PC-9 (cell line): ENCODE measurements at places on chromosomes 5 and 9.

DNA sequence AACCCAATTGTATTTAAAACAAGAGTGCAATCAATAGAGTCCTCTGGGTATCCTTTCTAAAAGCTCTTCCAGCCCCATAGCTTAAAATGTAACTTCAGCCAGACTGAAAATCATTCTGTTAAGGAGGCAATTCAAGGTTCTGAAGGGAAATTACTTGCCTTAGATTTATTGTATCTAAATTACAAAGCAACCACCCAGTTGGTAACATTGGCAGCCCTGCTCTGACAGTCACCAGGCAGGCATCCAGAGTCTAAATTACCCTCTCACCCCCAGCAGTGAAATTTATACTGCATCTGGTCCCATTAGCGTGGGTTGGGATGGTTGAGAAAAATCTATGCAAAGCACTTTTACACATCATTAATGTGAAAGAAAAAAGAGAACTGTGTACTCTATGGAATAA lies 514.7 kb downstream of the MTRR start:
- no peaks in the 10 kb centered on the region for H3K36me3 ChIP-seq
- no peak overlapping the region for H3K4me3 ChIP-seq
- H3K27me3 ChIP-seq = 0 out of 2 replicates have a peak, but pooled peaks cover 4% of the 10 kb centered on the region
- H3K27ac ChIP-seq = no peak overlapping the region
- no peaks in the 10 kb centered on the region for H3K4me1 ChIP-seq

DNA sequence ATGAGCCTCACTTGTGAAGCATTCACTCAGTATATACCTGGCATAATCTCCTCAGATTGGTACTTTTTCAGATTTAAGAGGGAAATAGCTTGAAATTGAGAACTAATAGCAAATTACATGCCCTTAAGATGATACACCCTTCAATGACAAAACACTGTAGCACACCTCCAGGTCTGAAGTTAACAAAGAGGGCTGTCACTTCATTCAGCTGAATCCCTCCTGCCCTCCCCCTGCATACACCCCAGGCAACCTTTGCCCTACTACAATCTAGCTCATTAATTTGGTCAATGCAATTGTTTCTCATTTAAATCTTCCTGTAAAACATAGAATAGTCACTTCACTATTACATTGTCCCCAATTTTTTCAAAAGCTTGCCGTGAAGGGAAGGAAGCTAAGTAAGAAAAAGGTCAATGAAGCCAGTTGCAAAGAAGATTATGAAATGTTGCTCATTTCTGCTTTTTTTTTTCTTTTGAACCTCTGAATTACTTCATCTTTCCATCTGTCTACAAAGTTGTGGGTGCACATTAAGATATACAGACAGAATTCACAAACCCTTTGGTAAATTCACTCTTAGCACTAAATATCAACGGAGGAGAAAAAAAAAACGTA lies 294.8 kb upstream of the PTGER4 start:
- H3K4me3 ChIP-seq = peak overlapping the region; percentile 12; the same call in 1 of the 2 replicates
- H3K36me3 ChIP-seq = no peaks in the 10 kb centered on the region

GRCh38 chr9:35814106-35814840 lies 569 bp downstream of the HINT2 start:
- peak overlapping the region; percentile 79 for H3K27ac ChIP-seq
- no peaks in the 10 kb centered on the region for H3K27me3 ChIP-seq
- H3K4me1 ChIP-seq = peaks cover 8% of the 10 kb centered on the region
- peak overlapping the region; percentile 66 for H3K4me3 ChIP-seq
- peak; percentile 48 for DNase-seq

- H3K4me3 ChIP-seq = no peak overlapping the region
- no peak overlapping the region for H3K27ac ChIP-seq
- H3K4me1 ChIP-seq = no peaks in the 10 kb centered on the region
These were observed 23.7 kb downstream of the DCAF12 start for GRCh38 chr9:34102796-34103195.

DNA sequence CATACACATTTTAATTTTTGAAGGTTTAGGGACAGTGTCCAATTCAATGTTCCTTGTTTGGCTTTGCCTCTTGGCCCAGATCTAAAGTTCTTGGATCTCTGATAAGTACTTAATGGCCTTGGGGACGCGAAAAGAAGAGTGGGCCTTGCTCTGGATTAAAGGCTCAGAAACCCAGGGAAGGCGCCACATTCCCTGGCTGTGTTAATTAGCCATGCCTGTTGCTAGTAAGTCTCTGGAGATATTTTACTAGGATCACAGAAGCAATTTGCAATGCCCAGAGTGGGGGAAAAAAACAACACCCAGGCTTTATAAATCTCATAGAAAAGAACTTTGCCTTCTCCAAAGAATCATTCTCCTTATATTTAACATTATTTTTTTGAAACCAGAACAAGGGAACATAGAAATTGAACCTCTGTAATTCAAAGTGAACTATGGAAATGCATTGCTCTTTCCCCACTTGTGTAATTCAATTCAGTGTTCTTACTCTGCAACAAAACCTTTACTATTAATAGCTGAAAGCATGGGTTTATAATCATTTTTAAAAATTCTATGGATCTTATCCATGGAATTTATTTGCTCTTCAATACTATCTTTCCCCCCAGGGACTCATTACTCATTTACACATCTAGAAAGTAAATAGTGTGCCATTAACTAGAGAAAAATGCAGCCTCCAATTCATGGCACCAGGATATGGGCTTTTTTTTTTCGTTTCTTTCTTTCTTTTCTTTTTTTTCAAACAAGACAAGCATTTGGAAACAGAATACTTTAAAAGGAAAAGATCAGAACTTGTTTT lies 172.2 kb upstream of the ANKRD55 start:
- H3K4me3 ChIP-seq = no peak overlapping the region
- DNase-seq = no peak
- H3K36me3 ChIP-seq = no peaks in the 10 kb centered on the region
- H3K27me3 ChIP-seq = no peaks in the 10 kb centered on the region
- no peak overlapping the region for H3K27ac ChIP-seq
